Naive B cell (primary cell): ENCODE measurements at places on chromosomes 1 and 21.
A peak's percentile ranks its signal among the peaks of the same experiment; 100 is the strongest.

GRCh38 chr1:247415423-247416361, at the start of gene NLRP3:
Gene NLRP3 (plus strand): TSS chr1:247416173. CDS start chr1:247418801, 2,628 bp downstream.
- peak within 1 kb of the TSS; percentile 92 for H3K27ac ChIP-seq
- H3K4me1 ChIP-seq = peaks cover 38% of the 10 kb centered on the region
- peaks cover 7% of the 10 kb centered on the region for H3K27me3 ChIP-seq
- peak; percentile 41 for DNase-seq
- no peaks in the 10 kb centered on the region for H3K36me3 ChIP-seq

DNA sequence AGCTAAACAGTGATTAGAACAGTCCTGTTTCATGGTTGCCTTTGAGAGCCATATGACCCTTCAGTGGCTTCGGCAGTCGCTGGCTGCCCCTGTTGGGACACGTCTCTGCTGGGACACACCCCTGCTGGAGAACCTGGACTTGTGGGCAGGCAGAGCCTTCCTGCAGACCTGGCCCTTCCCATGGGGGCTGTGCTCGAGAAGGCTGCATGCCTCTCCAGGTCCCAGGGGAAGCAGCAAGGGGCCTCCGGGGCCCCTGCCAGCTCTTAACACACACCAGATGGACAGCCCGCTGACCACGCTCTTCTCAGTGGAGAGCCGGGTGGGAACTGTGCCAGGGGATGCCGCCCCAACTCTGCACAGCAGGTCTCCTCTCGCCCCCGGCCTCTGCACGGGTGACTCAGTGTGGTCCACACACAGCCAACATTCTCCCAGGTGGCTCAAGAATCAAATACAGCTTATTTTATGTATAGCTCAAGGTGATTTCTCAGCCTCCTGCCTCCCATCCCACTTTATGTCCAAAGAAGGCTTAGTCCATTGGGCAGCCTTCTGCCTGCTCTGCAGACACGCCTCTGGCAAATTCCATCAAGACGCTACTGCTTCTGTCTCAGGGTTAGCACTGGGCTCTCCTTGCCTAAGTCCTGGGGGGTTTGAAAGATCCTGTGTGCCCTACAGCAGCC, 450.8 kb downstream of the KIF26B start:
- H3K27me3 ChIP-seq = peaks cover 11% of the 10 kb centered on the region
- no peaks in the 10 kb centered on the region for H3K36me3 ChIP-seq
- H3K4me3 ChIP-seq = no peak overlapping the region
- no peaks in the 10 kb centered on the region for H3K4me1 ChIP-seq

DNA sequence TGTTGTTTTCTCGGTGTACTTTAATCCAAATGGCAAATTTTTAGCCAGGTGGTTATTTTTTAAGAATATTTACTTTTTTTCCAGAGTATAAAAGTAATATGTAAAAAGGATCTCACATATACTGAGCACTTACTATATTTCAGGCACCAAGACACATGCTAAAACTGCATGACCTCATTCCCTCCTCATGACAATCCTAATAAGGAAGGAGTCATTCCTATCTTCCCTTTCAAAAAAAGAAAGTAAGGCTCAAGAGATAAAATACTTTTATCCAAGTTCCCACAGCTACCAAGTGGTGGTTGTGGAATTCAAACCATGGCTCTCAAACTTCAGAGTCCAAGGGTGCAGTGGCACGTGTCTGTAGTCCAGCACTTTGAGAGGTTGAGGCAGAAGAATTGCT, 19.4 kb downstream of the ATP2B4 start:
- H3K27ac ChIP-seq = no peak overlapping the region
- no peak for DNase-seq
- H3K4me3 ChIP-seq = no peak overlapping the region
- H3K27me3 ChIP-seq = no peaks in the 10 kb centered on the region

DNA sequence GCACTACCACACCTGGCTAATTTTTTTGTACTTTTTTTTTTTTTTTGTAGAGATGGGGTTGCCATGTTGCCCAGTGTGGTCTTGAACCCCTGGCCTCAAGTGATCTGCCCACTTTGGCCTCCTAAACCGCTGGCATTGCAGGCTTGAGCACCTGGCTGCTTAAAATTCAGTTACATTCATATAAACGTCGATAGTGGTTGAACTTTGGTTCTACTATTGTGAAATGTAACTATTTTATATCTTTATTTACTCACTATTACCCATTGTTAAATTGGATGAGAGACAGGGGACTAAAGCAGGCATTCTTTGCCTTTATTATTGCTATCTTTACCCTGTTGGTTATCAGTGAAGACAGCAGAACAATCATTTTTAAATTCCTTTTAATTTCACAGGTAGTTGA, 6.2 kb downstream of the SNX27 start:
- H3K27me3 ChIP-seq = no peaks in the 10 kb centered on the region
- DNase-seq = no peak
- H3K27ac ChIP-seq = no peak overlapping the region
- H3K4me1 ChIP-seq = peaks cover 21% of the 10 kb centered on the region
- H3K4me3 ChIP-seq = no peak overlapping the region
- peaks cover 3% of the 10 kb centered on the region for H3K36me3 ChIP-seq

GRCh38 chr1:43835082-43836021, 98.2 kb upstream of the ARTN start:
- H3K27ac ChIP-seq = peak overlapping the region; percentile 83
- H3K4me3 ChIP-seq = peak overlapping the region; percentile 83

- H3K27ac ChIP-seq = no peak overlapping the region
- no peaks in the 10 kb centered on the region for H3K27me3 ChIP-seq
- DNase-seq = no peak
- no peaks in the 10 kb centered on the region for H3K36me3 ChIP-seq
- no peak overlapping the region for H3K4me3 ChIP-seq
Observed at GRCh38 chr1:42420911-42421585, 34.8 kb downstream of the ZMYND12 start.

DNA sequence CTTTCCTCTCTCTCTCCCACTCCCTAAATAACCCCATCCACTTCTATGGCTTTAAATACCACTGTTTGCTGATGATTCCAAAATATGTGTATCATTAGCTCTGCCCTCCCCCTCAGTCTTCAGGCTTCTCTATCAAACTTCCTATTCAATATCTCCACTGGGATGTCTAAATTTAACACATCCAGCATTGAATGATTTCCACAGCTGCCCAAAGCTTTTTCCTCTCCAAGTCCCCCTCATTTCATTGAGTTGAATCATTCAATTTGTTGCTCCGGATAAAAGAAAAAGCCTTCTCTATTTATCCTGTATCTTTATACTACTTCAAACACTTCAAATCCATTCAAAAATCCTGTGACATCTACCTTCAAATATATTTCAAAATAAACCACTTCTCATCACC, 225.0 kb downstream of the SEC16B start:
- H3K36me3 ChIP-seq = no peaks in the 10 kb centered on the region
- no peak for DNase-seq
- H3K27ac ChIP-seq = no peak overlapping the region
- no peaks in the 10 kb centered on the region for H3K4me1 ChIP-seq

DNA sequence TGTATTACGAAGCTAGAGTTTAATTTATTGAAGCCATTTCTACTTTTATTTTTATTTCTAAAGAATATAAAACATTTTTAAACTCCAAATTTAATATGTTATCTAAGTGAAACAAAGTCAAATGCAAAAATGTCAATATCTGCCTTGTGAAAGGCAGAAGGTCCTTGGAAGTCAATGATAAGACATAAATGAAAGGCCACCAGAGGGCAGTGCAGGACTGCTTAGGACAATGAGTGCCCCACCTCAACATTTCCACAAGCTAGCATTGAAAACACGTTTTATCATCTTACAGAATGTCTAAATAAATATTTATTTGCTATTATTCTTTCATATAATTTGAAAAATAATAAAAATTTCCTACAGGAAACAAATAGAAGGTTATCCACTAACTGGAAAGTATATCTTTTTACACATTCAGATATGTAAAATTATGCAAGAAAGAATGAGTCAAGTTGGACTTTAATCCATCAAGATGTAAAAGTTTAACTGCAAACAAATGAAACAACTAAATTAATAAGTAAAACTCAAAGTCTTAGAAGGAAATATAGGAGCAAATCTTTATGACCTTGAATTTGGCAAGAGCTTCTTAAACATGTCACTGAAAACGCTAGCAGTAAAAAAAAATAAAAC, 140.1 kb upstream of the FMN2 start:
- H3K36me3 ChIP-seq = no peaks in the 10 kb centered on the region
- no peak overlapping the region for H3K27ac ChIP-seq
- no peaks in the 10 kb centered on the region for H3K4me1 ChIP-seq
- peak; percentile 15 for DNase-seq

DNA sequence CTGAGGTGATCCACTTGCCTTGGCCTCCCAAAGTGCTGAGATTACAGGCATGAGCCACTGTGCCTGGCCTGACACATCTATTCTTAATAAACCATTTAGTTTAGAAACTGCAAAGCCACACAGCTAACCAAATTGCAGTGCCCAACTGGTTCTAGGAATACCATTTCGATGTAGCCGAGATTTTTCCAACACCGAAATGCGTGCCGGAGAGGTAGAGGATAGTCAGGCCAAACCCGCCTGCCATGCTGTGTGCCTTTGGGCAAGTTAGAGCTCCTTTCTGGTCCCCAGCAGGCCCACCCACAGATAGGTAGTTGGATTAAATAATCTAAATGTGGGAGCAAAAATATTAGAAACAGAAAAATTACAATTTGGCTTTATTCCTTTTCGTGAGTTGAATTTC, 254.4 kb downstream of the FOXD2 start:
- no peak overlapping the region for H3K4me3 ChIP-seq
- no peak for DNase-seq
- peaks cover 24% of the 10 kb centered on the region for H3K27me3 ChIP-seq
- no peaks in the 10 kb centered on the region for H3K36me3 ChIP-seq
- H3K27ac ChIP-seq = no peak overlapping the region

- H3K36me3 ChIP-seq = no peaks in the 10 kb centered on the region
- H3K27me3 ChIP-seq = peaks cover 42% of the 10 kb centered on the region
- DNase-seq = peak; percentile 57
- H3K4me3 ChIP-seq = peak overlapping the region; percentile 87
Observed at GRCh38 chr1:2528966-2529783, 888 bp downstream of the HES5 start.

- no peak for DNase-seq
- no peak overlapping the region for H3K27ac ChIP-seq
- H3K4me3 ChIP-seq = no peak overlapping the region
- H3K27me3 ChIP-seq = no peaks in the 10 kb centered on the region
- H3K36me3 ChIP-seq = no peaks in the 10 kb centered on the region
- H3K4me1 ChIP-seq = peaks cover 13% of the 10 kb centered on the region
Observed at GRCh38 chr1:229150518-229150917, 120.4 kb upstream of the RAB4A start.

DNA sequence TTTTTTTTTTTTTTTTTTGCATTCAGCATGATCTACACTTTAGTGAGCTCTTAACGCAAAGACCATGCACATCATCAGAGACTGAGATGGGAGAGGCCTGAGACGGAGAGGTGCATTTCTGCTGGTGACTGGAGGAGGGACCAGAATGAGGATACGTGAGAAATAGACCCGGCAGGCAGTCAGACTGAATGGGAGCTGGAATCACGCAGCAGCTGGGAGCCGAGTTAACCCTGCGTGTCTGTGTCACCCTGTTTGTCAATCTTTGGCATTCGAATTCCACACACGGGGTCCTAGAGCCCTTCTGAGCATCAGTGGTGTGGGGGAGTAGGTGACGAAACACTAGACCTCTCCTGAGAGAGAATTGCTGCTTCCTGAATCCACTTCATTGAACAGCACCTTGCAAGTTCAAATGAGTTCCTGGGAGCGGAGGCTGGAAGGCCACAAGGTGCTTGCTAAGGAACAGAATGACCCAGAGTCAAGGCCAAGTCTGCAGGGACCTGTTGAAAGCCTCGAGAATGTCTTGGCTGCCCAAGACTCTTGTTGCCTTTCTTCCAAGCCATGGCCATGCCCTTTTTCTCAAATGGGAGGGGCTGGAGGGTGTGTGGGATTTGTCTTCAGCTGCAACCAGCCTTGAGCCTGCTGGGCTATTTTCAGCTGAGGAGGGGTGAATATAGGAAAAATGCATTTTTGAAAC, 123.3 kb downstream of the CNIH3 start:
- no peak overlapping the region for H3K4me3 ChIP-seq
- no peaks in the 10 kb centered on the region for H3K36me3 ChIP-seq
- no peaks in the 10 kb centered on the region for H3K4me1 ChIP-seq
- no peak for DNase-seq

DNA sequence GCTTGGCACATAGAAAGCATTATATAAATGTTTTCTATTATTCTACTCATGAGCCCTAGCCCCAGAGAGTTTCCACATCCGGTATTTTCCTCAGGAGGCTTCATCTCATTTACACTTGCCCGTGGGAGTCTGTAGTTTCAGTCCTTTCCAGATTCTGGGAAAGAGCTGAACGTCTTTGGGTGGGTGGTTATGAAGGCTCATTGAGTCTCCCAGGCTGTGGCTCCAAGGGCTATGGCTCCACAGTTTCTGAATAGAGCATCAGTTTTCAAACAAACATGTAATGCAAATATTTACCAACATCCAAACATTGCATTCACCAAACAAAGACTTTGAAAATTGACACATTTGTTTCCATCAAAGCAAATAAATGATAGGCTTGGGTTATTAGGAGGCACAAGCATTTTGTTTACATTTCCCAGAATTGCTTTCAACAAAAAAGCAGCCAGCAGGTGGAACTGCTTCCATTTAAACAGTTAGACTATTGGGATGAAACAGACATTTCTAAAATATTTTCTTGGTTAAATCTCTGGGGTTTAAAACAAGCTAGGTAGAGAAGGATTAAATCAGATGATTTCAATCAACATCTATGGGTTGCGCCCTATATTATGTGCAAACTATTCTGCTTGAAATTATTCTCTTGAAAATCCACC, 1.3 kb upstream of the LEMD1 start:
- H3K27ac ChIP-seq = no peak overlapping the region
- DNase-seq = no peak
- peaks cover 7% of the 10 kb centered on the region for H3K4me1 ChIP-seq
- no peak overlapping the region for H3K4me3 ChIP-seq
- H3K36me3 ChIP-seq = no peaks in the 10 kb centered on the region

- H3K27ac ChIP-seq = no peak overlapping the region
- no peak for DNase-seq
- H3K4me3 ChIP-seq = no peak overlapping the region
- H3K4me1 ChIP-seq = no peaks in the 10 kb centered on the region
Observed at GRCh38 chr1:30191154-30191702, 532.2 kb downstream of the MATN1 start.

GRCh38 chr21:45891388-45892155, 90.0 kb upstream of the COL6A1 start:
- H3K4me3 ChIP-seq = peak overlapping the region; percentile 31
- H3K36me3 ChIP-seq = no peaks in the 10 kb centered on the region
- H3K27ac ChIP-seq = no peak overlapping the region
- DNase-seq = no peak
- H3K27me3 ChIP-seq = peaks cover 8% of the 10 kb centered on the region

DNA sequence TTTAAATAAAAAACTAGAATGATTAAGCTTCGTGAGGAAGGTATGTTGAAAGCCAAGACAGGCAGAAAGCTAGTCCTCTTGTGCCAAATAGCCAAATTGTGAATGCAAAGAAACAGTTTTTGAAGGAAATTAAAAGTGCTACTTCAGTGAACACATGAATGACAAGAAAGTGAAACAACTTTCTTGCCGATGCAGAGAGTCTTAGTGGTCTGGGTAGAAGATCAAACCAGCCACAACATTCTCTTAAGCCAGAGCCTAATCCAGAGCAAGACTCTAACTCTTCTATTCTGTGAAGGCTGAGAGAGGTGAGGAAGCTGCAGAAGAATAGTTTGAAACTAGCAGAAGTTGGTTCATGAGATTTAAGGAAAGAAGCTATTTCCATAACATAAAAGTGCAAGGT, 63.2 kb downstream of the TTC3 start:
- H3K27ac ChIP-seq = no peak overlapping the region
- peaks cover 30% of the 10 kb centered on the region for H3K36me3 ChIP-seq
- no peaks in the 10 kb centered on the region for H3K4me1 ChIP-seq
- no peak overlapping the region for H3K4me3 ChIP-seq
- no peaks in the 10 kb centered on the region for H3K27me3 ChIP-seq
